ENCODE measurements at places on chromosomes 3 and 15.

- DNase-seq = no peak
Measured at GRCh38 chr3:71376503-71376902, 207.0 kb downstream of the FOXP1 start.

- DNase-seq = no peak
Measured at GRCh38 chr3:145182196-145182911, 978.6 kb downstream of the PLOD2 start.

- DNase-seq = no peak
Measured at GRCh38 chr3:71579326-71579934, 4.1 kb downstream of the FOXP1 start.

DNA sequence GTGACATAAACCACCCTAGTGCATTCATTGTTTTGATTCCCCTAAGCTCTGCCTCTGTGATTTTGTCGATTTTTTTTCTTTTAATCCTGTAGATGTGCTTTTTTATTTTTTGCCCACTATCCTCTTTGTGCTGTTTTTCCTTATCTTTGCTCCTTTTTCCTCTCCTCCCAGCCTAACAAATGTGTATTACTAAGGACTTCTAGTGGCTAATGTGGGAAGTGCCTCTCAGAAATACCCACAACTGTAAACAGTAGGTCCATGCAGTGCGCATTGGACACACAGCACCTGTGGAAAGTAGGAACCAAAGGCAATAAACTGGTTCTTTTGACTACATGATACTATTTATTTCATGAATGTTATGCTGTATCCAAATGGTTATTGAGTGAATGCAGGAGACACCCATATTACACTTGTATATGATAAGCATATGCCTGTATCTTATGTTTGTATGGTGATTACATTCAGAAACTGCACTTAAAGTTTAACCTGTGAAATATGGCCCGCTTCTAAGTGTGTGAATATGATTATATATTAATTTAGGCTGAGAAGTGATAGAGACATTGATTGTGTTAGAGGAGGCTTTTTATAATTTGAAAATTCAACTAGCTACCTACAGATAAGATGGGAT lies 147.8 kb downstream of the PLCL2 start:
- DNase-seq = no peak

- DNase-seq = no peak
Measured at GRCh38 chr3:51959651-51960050, 4.5 kb downstream of the GPR62 start.

GRCh38 chr15:68630211-68630555 lies 51.4 kb downstream of the CORO2B start:
- DNase-seq = no peak

DNA sequence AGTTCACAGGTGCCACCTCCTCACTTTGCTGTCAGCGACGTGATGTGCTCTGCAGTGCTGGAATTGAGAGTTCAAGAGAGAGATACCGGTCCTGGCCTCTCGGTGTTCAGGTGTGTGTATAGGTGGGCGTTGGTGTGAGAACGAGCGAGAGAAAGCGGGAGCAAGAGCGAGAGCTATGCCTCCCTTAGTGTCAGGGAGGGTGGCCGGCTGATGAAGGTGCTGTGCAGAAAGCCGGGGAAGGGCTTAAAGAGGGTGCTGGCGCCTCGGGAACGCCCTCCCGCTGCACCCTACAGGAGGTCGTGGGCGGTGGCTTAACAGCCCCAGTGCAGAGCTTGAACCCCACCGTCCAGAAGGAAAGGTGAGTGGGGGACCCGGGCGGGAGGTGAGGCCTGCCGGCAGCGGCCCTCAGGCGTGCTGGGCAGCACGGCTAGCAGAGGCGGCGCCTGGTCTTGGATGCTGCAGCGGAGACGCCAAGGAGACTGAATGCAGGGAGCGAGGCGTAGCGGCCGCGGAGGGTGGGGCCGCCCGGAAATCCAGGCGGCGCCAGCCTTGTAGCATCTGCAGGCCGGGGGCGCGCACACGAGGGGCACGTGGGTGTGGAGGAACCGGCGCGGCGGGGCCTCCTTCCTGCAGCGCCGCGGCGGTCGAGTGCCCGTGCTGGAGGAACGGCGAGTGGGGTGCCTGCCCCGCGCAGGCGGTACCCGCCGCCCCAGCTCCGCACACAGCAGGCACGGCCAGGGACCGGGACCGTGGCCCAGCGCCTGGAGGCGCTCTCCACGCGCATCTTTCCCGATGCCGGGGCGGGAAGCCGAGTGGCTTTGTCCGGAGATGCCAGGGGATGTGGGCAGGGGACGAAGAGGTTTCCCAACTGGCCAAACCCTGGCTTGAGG lies 246.8 kb upstream of the TOPAZ1 start:
- DNase-seq = peak; percentile 55
